ENCODE measurements at places on chromosomes 1 and 21.

GRCh38 chr1:8004803-8005573, 21.1 kb downstream of the ERRFI1 start:
- DNase-seq, result no peak

DNA sequence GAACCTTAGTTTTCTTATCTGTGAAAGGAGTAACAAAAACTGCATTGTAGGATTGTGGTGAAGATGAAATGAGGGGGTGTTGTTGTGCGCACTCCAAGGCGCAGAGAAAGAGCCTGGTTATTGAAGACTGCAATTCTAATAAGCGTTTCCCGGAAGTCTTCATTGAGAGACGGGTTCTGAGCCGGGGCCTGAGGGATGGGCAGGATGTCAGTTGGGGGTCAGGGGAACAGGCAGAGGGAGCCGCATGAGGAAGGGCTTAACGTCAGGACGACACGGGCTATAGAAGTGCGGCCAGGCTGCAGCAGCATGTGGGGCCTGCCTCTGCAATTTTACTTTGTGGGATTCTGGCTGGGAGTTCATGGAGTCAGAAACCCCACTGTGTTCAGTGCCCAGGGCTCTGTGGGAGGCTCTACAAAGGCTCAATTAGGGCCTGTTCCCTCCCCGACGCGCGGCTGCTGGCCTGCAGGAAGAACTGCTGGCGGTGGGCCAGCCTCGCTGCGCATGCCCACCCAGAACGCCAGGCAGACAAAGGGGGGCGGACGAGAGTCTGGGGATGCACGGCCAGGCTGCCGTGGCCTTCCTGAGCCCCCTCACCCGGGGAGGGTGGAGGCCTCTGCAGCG, 20.7 kb downstream of the TRIM62 start:
- no peak for DNase-seq

GRCh38 chr21:44965251-44966022, 25.6 kb downstream of the SLX9 start:
- peak; percentile 39 for DNase-seq

DNA sequence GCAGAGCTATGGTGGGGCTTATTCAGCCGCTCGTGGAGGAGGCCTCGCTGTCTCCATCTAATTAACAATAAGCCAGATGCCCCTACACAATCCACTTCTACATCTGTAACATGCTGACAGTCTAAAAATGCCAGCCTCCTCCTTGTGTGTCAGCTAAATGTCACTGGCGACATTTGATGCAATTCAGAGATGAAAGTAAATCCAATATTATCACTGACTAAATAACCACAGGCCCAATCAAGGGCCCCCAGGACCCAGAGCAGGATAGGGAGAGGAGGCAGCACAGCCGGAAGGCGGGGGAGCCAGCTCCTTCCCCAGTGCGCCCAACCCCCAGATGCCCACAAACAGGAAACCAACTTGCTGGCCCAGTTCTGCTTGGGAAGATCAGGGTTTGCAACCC, 76.6 kb downstream of the DMRTA2 start:
- no peak for DNase-seq

DNA sequence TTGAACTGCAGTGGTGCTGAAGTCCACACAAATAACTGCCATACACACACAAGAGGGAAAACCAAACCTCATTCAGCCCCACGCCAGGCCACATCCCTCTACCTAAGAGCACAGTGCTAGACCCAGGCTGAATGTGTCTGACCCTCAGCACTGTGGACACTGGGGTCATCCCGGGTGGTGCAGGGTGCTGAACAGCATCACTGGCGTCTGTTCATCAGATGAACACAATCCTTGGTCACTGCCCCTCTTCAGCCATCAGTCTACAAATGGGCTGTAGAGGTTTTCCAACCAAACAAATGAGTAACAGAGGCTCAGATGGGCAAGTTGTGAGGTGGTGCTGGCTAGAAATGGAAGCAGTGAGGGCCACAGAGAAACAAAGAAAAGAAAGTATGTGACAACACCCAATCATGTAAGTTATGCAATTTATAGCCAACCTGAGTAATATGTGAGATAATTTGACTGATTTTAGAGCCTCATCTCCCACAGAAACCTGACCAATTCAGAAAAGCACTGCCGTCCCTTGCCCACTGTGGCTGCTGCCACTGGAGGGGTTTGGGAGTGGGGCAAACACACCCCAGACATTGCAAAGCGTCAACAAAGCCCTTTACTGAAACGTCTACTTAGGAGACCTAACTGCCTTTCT, 27.9 kb downstream of the GNB1 start:
- DNase-seq, result no peak

GRCh38 chr1:98763488-98764150, 102.1 kb downstream of the SNX7 start:
- no peak for DNase-seq

GRCh38 chr1:27113861-27114260, 41.1 kb downstream of the SLC9A1 start:
- DNase-seq, result no peak

DNA sequence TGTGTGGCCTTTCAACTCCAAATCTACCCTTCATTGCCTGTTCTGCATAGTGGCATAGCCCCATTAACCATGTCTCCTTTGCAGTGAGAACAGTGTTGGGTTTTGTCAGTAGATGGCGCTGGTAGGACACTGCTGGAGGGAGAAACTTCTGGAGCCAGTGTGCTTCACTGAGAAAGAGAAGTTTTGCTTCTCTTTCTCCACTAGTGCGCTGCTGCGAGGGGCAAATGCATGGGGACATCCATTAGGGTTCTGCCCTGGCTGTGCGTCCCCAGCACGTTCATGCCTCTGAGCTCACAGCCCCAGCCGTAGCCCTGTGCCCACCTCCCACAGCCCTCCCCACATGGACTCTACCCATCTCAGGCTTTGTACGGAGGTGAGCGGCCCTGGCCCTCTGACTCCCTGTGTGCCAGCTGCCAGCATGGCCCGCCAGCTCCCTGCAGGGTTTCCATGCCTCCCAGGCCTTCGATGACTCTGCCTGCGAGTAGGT, 53.1 kb downstream of the RIMS3 start:
- peak; percentile 67 for DNase-seq

GRCh38 chr1:9020305-9020704, 5.9 kb downstream of the SLC2A7 start:
- no peak for DNase-seq

DNA sequence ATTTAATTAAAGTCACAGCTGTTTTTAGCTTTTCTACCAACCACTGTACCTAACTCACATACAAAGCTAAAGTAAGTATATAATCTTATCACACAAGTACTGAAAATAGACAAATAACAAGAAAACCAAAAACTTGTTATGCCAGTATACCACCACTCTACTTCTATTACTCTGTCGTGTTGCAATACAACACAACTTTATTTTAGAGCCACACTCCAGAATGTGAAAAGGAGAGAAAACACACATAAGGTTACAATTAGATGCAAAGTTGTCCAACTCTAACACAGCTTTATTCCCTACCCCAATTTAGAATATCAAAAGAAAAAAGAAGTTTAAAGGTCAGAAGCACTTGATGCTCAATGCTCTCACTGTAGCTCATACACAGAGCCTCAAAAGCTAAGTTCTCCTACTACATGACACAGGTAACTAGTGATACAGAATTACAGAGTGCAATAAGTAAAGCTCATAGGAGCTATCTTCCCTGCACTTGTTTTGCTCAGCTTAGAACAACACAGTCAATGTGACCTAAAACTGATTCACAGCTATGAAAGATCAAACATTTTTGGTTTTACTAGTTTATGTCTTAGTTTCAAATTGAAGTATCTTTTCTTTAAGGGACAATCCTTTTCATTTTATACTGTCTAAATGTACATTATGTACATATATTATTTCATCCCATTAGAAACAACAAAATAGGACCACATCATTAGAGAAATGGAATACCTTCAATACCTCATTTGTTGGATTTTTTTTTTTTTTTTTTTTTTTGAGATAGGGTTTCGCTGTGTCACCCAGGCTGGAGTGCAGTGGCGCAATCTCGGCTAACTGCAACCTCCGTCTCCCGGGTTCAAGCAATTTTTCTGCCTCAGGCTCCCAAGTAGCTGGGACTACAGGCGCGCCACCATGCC, 29.2 kb downstream of the EYA3 start:
- no peak for DNase-seq

DNA sequence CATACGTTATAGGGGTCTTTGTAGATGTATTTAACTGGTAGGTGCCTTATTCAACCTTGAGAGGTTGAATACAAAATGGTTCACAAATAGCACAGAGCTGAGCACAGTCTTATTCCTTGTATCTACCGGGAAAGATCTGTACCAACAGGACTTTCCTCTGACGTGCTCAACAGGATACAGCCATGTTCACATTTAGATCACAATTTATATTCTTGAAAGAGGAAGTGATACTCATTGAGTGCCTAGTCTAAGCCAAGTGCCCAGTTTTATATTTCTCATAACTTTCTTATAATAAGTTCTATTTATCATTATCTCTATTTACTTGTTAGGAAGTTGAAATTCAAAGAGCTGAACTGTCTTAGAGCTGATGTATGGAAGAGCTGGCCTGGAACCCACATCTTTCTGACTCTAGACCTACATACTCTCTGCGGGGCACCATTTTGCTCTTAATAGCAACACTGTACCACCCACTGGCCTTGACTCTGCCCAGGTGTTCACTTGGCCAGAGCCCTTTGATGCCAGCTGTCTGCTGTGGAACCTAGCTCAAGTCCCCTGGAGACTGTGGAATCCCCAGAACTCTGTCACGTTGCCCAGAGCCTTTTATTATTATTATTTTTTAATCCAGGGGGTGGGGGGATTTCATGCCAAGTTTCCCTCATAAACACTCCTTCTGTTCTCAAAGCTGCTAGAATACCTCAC, 156.2 kb downstream of the TPR start:
- no peak for DNase-seq

GRCh38 chr1:213054733-213055591, 3.9 kb downstream of the RPS6KC1 start:
- no peak for DNase-seq

GRCh38 chr21:46017148-46017547, 35.6 kb downstream of the COL6A1 start:
- no peak for DNase-seq

DNA sequence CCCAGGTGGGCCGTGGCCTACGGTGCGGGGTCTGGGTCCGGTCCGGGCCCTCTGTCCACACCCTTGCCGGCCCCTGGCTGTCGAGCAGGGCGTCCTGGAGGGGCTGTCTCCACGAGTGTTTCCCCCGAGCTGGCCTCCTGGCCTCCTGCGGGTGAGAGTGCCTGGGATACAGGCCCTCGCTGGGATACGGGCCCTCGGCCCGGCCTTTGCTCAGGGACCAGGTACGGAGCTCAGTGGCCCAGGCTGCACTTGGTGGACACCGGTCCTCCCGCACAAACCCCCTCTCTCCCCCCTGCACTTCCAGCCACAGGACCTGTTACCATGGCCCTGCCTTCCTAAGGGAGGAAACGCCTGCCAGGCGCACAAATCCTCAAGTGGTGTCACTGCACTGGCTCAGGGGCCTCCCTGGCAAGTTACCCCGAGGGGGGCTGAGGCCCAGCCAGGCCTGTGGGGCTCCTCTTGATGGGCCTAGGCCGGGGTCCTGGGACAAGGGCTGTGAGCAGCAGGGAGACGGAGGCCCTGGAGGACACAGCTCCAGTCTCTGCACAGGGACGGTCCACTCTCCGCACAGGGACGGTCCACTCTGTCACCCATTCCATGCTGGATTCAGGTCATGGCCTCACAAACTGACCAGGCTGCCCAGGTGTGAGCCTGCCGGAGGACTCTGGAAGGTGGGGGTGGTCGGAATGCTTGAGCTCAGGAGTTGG, 18.2 kb upstream of the RNF223 start:
- no peak for DNase-seq

DNA sequence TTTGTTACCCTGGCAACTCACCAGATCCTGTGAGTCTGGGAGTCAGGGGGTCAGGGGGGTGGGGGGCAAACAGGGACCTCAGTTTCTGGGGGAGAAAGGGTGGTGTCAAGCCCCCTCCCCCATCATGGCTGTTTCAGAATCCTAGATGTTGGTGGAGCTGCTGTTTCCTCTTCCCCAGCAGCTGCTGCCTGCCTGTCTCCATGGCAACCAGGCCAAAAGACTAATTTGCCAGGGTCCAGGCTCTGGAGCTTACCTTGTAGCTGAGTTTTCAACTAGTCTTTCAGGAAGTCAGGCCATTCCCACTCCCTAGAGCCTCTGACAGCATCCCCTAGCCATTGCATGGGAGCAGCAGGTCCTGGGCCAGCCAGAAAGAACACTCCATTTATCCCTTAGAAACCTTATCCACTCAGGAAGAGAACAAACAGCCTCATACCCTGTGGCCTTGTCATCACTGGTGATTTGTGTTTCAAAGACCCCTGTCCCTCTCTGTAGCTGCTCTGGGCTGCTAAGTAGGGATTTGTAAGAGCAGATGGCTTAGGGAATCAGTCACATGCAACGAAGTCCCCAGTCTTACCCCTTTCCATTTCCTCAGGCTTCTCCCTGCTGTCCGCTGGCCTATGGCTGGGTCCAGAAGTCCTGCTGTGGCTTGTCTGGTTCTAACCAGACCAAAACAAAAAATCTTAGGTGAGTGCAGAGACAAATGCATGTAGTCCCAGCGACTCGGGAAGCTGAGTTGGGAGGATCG, 21.5 kb upstream of the STMN1 start:
- no peak for DNase-seq

DNA sequence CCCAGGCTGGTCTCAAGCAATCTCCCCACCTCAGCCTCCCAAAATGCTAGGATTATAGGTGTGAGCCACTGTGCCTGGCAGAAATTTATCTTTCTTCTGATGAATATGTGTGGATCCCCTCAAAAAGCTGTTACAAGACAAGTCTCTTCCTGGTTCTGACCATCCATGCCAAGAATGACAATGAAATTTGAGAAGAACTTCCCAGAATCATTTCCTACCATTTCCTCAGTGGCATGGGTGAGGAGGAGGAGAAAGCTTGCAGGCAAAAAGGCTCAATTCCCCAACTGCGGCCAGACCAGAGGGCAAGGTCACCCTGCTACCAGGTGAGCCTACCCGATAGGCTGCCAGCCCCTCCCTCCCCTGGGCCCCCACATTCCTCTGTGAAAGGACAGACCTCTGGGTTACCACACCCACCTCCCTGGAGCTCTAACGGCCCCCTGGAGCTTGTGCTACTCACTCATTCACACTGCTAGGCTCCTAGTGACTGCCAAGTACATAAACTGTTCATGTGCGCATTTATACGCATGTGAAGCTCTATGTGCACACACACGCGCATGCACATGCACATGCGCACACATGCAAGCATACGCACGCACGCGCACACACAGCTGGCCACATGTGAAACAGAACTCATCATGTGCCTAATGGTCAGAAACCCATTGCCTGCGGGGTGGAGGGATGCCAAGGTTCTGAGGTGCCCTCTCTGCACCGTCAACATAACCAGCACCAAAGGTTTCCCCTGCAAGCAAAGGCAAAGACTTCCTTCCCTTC, 17.0 kb downstream of the MRAP start:
- no peak for DNase-seq

DNA sequence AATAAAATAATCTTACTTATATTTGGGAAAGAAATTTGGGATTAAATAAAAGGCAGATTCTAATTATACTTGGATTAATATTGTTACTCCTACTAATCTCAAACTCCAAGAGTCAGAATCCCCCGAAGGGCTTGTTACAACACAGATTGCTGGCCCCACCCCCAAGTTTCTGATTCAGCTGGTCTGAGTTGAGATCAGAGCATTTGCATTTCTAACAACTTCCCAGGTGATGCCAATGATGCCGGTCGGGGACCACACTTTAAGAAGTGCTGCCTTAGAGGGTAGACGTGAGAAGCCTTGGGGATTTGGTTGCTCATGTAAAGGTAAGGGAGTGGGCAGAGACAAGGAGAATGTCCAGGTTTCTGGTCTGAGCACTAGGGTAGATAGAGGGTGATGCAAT, 47.2 kb downstream of the FMN2 start:
- no peak for DNase-seq
